ENCODE measurements at places on chromosomes 5 and 9. TPM values are rescaled to one million over a fixed set of nuclear protein-coding genes. Genes with fewer than 3 reads are reported as not detected.

DNA sequence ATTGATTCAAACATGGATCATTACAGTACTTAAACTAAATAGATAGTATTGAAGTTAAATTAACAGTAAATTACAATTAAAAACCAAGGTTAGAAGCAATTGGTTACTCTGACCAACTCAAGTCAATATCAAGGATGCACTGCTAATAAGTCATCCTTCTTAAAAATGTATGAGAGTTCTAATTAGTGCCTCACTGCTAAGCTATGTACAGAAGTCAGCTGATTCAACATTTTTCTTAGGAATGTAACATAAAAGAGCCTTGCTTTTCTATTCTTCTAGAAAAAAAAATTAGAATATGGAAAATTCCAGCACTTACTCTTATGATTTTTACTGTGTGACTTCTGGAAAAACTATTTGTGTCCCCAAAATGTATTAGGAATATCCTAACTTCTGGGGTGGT is 75.7 kb upstream of the FBN2 start:
- DNase-seq: peak; percentile 16

DNA sequence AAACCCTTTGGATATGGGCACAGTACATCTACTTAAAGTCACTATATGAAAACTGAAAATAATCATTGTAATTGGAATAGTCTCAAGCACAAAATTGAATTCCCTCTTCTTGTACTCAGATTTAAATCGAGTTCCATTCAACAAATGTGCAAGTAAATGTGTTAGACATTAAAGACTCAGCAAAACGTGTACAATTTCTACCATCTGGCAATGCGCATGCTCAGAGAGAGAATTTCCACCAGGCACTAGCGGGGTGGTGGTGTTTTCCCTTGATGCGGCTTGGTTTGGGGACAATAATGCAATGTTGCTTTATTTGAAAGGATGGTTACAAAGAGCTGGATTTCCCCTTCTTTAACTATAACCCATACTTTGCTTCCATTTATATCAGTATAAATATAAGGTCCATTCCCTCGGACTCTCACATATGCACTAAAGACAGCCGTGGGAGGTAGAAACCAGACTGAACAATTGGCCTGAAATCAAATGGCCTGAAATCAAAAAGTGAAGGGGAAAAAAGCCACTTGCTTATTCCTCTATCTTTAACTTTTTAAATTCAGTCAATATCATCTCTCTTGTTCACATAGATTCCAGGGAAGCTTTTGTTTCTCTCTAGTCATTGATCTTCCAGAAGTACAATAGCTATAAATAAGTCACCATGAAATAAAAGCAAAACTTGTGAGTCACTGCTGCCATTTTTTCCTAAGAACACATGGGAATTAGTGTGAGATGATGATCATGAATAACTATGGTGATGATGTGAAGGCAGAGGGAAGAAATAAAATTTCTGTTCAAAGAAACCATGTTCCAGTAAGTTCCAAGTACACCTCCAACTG is 59.2 kb downstream of the ADAMTS12 start:
- DNase-seq: peak; percentile 74

- no peak for DNase-seq
Measured at GRCh38 chr5:167769846-167770413, 521.5 kb upstream of the WWC1 start.

- no peak for DNase-seq
Measured at GRCh38 chr9:128247226-128247803, 28.5 kb downstream of the GOLGA2 start.

GRCh38 chr5:160452795-160453194 is 31.1 kb downstream of the PTTG1 start:
- DNase-seq: no peak

- no peak for DNase-seq
Measured at GRCh38 chr5:161098516-161098915, 246.5 kb upstream of the ATP10B start.

GRCh38 chr5:107803728-107804127 is 133.0 kb upstream of the EFNA5 start:
- DNase-seq: no peak

- no peak for DNase-seq
Measured at GRCh38 chr9:109972026-109972882, 192.3 kb downstream of the PALM2AKAP2 start.

- DNase-seq: no peak
Measured at GRCh38 chr5:59500014-59500413, 393.5 kb downstream of the PDE4D start.

- no peak for DNase-seq
Measured at GRCh38 chr9:2791246-2791645, 52.6 kb downstream of the PUM3 start.

DNA sequence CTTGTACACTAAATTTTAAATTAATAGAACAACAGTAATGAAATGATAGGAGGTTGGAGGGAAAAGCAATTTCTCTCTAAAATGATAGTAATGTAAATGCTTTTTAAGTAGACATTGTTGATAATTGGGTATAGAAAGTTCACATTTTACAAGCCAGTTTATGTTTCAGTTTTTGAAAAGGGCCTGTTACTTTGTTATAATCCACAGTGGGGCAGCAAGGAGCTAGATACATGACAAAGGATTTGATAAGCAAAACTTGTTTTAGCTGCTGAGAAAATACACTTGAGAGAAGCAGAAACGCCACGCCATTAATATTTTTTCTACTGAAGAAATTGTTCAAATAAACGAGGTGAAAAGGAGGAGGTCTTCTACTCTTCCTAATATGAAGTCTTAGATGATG is 30.2 kb downstream of the SREK1 start:
- DNase-seq: no peak

GRCh38 chr9:116494815-116495634 is 192.1 kb upstream of the TRIM32 start:
- no peak for DNase-seq

- no peak for DNase-seq
Measured at GRCh38 chr5:135355169-135355568, 43.9 kb downstream of the MACROH2A1 start.

DNA sequence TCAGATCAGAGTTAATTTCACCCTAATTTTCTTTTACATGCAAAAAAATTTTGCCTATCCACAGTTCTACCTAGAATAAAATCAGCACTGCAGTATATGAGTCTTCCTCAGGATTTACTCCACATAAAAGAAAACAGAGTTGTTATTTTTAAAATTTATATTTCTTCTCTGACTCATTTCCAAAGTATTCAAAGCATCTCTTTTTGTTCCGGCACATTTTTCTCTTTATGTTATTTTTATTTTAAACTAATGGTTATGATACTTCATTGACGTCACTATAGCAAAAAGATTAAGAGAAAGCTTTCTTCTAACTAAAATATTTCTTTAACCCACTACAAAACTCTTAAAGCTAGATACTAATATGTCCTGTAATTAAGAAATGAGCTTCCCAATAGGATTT is 590.4 kb downstream of the PRELID2 start:
- peak; percentile 14 for DNase-seq

DNA sequence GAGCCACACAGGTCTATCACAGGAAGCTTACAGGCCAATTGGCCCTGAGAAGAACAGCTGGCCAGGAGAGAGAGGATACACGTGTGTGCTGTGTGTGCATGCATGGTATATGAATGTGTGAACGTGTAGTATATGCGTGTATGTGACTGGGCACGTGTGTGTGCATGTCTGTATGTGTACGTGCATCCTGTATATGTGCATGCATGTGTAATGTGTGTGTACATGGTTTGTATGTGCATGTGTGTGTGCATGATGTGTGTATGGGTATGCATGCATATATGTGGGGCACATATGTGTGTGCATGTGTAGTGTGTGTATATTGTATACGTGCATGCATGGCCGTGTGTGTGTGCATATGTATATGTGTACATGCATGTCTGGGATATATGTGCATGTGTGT is 57.0 kb upstream of the FCN2 start:
- DNase-seq: no peak

DNA sequence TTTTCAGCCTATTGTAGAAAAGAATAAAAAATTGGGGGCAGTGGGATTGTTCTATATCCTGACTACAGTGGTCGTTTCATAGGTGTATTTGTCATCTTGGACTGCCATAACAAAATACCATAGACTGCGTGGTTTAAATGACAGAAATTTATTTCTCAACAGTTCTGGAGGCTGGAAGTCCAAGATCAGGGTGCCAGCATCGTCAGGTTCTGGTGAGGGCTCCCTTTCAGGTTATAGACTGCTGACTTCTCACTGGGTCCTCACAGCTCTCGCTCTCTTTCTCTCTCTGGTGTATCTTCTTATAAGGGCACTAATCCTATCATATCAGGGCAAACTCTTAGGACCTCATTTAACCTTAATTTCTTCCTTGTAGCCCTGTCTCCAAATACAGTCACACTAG is 356.7 kb upstream of the TRPC7 start:
- DNase-seq: no peak

The RMRP gene
- total RNA-seq: 14,410 TPM

The OR2S2 gene
- not detected for total RNA-seq

The NPDC1 gene
- total RNA-seq: 66.8 TPM

The ANKRD18B gene
- 5.5 TPM for total RNA-seq

The RORB gene
- 0.17 TPM for total RNA-seq

Data from astrocyte (in vitro differentiated cells and primary cell).